ENCODE measurements at places on chromosomes 2 and 18.

- no peak for DNase-seq
Observed at GRCh38 chr18:48597110-48597509, 58.3 kb downstream of the CTIF start.

DNA sequence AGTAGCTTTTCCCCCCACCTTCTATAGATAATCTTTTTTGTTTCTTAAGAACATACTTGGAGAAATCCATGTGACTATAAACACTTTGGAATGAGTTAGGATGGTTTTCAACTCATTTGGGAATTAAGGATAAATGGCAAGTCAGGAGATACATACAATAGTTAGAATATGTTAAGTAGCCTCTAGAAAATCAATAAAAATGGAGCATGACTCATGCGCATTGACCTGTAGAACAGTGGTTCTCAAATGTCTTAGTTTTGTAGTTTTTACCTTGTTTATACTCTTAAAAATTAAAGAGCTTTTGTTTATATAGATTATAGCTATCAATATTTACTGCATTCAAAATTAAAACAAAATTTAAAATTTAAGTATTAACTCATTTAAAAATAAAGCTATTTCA lies 24.7 kb downstream of the NUP35 start:
- DNase-seq: no peak

DNA sequence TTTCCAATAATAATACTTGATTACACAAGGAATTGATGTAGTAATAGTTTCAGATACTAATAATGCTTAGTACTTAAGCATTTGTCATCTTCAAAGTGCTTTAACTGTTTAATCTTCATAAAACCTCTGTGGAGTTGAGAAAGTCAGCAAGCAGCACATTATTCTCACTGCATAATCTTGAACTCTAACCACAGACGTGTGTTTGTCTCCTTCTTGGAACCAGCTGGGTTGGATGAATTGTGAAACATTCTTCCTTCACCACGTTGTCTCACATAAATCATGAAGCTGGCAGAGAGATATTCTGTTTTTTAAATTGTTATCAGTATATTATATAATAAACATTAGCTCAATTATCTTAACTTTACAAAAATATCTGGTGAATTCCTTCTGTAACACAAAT lies 55.1 kb upstream of the LDAH start:
- DNase-seq: no peak

DNA sequence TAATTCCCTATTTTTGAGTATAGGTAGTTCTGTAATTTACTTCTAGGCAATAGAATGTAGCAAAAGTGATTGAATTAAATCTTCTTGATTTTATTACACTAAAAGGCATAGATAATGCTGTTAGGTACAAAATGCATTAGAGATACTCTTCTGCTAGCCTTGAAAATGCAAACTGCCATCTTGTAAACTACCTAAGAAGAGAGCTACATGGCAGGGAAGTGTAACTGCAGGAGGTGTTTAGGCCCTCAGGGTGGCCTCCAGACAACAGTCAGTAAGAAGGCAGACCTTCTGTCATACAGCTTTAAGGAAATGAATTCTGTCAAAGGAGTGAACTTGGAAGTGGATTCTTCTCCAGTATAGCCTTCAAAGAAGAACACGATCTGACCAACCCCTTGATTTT lies 1396.8 kb upstream of the SLC39A10 start:
- DNase-seq: no peak

DNA sequence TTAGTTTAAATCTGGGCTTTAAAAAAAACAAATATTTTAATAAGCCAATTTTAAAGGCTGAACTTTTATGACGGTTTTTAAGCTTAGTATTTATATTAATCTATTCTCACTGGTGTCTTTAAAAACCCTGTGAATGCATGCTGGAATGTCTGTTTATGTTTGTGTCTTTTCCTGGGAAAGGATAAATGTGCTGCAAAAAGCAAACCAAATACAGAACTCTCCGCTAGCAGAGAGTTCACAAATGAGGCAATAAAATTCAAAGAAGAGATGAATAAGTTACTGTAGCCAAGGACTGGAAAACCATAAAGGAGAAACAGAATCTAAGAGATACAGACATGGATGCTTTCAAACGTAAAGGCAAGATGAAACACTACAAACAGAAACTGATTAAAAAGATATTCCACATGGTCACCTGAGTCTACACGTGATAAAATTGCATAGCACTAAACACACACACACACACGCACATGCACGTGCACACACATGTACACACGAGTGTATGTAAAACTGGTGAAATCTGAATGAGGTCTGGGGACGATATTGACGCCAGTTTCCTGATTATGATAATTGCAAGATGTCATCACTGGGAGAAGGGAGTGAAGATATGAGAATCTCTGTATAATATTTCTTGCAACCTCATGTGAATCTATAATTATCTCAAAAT lies 4.5 kb downstream of the TWIST2 start:
- no peak for DNase-seq

DNA sequence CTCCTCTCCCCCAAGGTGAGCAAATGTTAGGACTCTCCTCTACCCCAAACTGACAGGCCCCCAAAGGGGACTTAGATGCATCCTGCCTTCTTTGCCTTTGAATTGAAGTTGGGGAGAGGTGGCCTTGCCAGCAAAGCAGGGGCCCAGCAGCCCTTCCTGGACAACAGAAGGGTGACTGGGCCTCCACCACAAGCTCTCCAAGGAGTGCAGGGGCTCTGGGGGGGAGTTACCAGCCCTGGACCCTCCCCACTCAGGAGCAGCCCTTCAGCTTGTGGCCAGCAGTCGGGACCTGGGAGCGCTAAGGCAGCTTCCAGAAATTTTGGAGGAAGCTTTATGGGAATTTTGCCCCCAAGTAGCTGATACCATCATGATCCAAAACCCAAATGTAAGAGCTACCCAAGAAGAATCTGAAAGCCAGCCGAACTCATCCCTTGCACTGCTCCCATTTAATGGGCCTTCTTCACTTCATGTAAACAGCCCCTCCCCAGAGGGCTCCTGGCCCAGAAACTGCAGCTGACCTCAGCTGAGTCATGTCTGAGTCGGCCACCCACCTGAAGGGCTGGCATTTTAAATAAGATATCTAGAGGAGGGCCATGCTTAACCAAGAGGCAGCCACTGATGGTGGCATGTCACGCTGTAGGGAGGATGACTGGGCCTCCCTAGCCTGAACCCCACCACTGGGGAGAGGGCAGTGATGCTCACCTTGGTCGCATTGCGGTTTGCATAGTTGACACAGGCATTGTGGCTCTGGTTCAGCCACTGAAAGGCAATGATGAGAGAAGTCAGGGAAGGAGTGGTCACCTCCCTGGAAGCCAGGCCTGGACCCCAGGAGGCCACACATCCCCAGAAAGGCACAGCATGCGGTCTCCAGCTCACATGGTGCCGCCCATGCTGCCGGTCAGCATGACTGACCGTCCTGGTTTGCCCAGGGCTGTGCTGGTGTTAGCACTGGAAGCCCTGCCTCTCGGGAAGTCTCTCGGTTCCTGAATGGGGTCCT lies 71.5 kb downstream of the SFXN5 start:
- DNase-seq: no peak

DNA sequence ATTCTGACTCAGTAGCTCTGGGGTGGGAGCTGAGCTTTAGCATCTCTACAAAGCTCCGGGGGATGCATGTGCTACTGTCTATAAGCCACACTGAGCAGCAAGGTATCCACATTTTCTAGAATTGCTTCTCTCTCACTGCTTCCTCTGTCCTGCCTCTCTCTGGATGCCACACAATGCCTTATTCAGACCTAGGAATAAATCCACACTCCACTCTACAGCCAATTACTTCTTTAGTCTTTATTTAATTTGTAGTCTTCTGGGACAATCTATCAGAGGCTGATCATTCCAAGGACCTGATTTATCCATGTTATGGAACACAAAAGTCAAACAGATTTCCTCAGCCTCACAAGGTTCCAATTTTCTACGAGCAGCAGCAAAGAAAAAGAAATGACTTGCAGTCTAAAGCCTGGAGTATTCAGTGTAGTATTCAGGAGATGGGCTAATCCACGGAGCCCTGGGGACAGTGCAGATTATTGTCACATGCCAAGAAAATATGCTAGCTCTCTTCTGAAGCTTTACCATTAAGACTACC lies 4.4 kb downstream of the BCL2 start:
- DNase-seq: no peak

DNA sequence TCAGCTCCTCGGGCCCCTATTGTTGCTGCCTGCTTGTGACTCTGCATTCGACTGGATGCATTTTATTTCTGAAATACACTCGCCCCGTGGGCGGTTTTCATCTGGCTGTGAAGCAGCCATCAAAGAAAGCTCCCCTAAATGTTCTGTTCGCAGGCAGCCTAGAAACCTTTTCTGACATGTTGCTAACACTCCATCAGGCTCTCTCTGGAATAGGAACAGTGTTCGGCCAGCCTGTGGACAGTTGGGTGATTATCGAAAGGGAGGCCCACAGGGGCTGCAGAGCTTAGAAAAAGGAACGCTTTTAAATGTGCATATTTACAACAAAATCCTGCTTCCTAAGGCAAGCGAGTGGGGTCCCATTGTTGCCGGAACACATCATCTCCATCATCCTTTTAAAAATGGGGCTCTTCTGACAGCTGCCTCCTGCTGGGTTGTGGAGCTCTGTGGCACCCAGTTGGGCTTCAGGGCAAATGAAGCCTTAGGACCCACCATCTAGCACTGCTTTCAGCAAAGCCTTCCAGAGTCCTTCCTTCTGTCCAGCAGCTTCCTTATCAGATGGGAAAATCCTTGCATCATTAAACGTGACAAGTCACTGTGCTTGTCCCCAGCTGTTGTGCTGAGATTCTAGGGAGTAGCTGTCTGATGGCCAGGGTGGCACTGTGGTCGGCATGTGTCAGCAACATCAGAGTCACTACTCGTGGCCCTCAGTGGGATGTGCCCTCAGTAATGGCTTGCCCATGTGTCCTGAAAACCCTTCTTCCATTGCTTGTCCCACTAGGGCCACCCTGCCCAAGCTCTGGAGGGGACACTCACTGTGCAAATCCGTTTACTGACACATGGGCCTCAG lies 102.6 kb downstream of the GBX2 start:
- DNase-seq: no peak

DNA sequence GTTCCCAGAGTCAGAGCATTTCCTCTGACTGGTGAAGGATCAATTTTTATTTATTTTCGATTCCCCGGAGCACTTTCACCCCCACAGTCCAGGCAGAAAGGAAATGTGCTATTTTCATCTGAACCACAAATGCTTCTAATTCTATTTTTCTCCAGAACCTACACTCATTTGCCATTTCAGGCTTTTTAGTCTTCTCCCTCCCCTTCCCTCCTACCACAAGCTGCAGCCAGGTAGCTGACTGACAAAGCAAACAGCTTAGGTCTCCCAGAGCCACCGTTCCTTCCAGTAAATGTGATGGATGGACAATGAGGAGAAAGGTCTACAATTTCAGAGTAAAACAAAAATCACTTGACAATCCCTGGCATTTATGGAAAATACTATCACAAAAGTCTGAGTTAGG lies 76.9 kb downstream of the KLF7 start:
- DNase-seq: no peak

- DNase-seq: no peak
Observed at GRCh38 chr2:176145085-176145969, 6.0 kb upstream of the HOXD4 start.

DNA sequence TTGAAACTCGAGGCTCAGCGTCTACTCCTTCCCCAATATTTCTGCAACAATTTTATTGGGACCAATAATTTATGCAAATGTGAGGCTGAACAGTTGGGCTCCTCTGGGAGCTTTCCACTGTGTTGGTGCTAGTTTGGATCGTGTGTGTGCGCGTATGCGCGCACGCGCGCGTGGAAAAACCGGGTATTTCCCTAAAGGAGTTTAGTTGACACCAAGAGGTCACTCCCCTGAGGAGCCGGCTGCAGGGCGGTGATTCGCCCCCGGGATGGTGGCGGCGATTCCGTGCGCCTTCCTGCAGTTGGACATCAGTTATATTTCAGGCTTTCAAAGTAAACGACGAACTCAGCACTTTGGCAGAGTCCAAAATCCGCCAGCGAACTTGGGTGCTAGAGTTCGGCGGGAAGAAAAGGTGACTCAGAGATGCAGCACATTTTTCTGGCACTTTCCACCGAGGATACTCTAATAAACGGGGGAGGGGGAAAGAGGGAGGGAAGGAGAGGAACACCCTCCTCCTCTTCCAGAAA lies 186.5 kb upstream of the FANCL start:
- no peak for DNase-seq

DNA sequence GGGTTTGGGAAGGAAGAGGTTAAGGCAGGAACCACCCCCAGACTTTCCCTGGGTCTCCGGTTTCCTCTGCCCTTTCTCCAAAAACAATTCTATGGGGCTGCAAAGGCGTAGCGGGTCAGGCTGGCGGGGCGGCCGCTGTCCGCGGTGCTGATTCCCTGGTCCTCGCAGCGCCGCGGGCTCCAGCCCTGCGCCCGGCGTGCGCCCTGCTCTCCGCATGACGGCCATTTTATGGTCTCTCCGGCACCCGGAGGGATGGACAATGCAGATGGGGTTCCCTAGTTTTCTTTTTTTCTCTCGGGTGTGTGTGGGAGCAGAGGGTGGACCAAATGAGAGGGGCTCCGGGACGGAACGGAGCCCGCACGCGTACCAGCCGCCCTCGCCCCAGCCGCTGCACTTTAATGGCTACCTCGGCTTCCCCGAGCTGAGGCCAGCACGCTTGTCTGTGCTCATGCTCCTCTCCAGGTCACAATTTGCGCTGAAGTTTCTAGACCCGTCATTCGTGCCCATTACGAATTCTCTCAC lies 1.6 kb downstream of the ST8SIA3 start:
- no peak for DNase-seq

GRCh38 chr18:67608615-67609273 lies 92.2 kb upstream of the DSEL start:
- no peak for DNase-seq

GRCh38 chr2:3459185-3460015 lies 59.9 kb downstream of the ADI1 start:
- DNase-seq: no peak

- no peak for DNase-seq
Observed at GRCh38 chr2:26595146-26595545, 46.0 kb downstream of the CIB4 start.

- no peak for DNase-seq
Observed at GRCh38 chr2:236820763-236821344, 251.2 kb downstream of the ACKR3 start.

- DNase-seq: peak; percentile 42
Observed at GRCh38 chr2:127157651-127158485, 50.9 kb upstream of the BIN1 start.

DNA sequence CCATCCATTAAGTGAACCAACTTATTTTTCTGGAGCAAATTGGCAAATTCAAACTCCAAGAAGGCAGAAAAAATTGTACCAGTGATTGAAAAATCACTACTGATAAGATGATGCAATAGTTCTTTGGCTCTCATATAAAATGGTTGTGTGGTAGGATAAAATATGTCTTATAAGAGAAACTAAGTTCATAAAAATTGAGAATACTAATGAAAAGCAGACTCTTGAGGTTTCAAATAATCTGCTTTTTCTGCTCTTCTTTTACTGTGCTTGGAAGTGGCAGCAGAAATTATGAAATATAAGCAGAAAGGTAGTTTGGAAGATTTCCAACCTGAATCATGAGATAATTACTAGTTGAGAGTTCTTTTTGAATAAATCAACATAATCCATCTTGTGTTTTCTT lies 61.9 kb downstream of the PPP1R1C start:
- no peak for DNase-seq

- DNase-seq: no peak
Observed at GRCh38 chr2:189336276-189336975, 104.8 kb upstream of the WDR75 start.

- DNase-seq: no peak
Observed at GRCh38 chr2:158805255-158805654, 10.1 kb downstream of the DAPL1 start.
